Midbrain (tissue), 1 donor: ENCODE measurements at places on chromosomes 1 and 21.

- DNase-seq, result no peak
These were observed 451 bp downstream of the CHD5 start for GRCh38 chr1:6179564-6180175.

DNA sequence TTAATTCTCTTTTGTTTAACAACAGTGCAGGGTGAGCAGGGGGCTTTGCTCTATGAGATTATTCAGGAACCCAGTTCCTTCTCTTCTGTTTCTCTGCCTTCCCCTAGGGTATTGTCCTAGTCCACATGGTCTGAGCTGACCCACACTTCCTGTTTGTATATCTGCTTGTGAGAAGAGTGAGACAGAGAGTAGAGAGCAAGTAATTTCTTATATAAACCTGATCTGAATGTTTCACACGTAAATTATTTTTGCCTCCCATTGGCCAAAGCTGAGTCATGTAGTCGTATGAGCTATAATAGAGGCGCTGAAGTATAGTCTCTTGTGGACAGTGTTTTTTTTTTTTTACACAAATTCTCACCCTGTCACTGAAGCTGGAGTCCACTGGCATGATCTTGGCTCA, 134.2 kb upstream of the SERTAD4 start:
- DNase-seq, result no peak

DNA sequence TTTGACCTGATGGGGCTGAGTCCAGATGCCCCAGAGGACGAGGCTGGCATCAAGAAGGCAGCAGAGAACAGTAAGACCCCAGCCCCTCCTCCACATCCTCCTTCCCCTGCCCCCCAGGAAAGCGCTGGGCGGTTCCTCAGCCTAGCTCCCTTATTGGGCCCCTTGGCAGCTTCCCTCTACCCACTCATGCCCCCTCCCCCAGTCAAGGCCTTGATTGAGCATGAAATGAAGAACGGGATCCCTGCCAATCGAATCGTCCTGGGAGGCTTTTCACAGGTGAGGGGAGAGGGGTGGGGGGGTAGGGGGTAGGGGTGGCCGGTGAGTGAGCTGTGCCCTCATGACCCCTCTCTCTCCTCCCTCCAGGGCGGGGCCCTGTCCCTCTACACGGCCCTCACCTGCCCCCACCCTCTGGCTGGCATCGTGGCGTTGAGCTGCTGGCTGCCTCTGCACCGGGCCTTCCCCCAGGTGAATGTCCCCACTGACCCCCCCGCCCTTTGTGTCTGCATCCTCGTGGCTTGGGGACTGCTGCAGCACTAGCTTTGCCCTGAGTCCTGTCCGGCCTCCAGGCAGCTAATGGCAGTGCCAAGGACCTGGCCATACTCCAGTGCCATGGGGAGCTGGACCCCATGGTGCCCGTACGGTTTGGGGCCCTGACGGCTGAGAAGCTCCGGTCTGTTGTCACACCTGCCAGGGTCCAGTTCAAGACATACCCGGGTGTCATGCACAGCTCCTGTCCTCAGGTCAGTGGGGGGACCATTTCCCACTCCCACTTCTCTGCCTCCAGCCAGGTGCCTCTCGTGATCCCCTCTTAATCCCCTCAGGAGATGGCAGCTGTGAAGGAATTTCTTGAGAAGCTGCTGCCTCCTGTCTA, 3.2 kb downstream of the LYPLA2 start:
- DNase-seq, result no peak

DNA sequence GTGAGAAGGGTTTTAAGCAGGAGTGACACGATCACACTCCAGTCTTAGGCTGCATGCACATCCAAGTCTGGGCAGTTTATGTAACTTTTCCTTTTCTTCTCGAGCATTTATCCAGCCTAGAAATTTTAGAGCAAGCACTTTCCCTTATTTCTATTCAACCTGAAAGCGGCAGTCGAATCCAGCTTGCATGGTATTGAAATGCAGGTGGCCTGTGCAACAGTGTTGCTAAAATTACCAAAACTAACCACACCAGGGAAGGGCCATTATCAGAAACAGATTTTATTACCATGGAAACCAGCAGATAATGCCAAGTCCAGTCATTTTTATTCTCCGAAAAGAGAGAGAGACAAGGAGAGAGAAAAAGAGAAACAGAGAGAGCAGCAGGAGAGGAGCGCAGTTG, 179.9 kb upstream of the ZC3H12A start:
- DNase-seq, result no peak

DNA sequence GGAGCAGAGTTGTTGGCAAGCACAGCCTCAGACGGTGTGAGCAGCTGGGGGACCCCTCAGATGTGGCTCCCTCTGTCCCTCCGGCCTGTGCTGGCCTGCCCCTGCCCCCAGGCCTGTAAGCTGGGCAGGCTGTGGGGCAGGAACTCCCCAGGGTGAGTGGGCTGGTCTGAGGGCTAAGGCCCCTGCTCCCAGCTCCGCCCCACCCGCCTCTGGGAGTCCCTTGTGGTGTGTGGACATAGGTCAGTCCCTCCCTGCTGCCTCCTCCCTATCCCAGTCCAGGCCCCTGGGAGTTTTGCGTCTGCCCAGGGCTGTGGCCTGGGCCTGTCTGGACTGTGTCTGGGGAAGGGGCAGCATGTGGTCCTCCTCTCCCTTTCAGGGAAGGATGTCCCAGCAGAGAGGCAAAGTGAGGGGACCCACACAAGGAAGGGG, 3.6 kb upstream of the VWA1 start:
- DNase-seq, result peak; percentile 15

GRCh38 chr21:14263879-14264278, 47.9 kb downstream of the RBM11 start:
- no peak for DNase-seq

- no peak for DNase-seq
These were observed 17.7 kb upstream of the METTL13 start for GRCh38 chr1:171763764-171764163.

DNA sequence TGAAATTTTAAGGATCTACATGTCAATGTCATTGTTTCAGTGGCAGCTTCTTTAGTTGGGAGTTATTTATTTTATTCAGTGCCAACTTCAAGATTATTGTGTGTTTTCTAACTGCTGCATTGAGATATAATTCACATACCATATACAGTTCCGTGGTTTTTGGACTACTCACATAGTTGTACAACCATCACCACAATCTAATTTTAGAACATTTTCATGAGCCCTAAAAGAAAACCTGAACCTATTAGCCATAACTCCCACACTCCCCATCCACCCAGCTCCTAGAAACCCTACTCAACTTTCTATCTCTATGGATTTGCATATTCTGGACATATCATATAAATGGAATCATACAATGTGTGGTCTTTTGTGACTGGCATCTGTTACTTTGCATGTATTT, 220.0 kb downstream of the LRRC40 start:
- DNase-seq, result no peak

DNA sequence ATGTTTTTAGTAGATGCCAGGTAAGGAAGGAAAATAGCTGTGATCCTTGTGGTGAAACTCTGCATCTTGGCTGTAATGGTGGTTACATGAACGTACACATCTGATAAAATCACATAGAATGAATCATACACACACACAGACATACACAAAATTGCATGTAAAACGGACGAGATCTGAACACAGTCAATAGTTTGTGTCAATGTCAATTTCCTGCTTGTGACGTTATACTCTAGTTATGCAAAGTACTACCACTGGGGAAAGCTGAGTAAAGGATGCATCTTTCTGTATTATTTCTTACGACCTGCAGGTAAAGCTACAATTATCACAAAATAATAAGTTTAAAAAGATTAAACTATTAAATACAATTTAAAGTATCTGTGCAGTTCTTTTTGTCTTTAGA, 493.7 kb upstream of the ZP4 start:
- no peak for DNase-seq

DNA sequence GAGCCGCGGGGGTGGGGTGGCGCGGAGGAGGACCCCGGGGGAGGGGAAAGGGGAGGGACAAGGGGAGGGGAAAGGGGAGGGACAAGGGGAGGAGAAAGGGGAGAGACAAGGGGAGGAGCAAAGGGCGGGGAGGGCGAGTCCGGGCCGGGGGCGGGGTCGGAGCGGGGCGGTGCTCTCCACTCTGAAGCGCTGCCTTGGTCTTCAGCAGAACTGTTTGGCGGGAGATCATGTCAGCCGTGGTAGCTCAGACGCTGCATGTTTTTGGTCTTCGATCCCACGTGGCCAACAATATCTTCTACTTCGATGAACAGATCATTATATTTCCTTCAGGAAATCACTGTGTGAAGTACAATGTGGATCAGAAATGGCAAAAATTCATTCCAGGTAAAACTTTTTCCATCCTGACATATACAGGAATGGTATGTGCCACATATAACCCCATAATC, 420 bp downstream of the CFAP57 start:
- DNase-seq, result peak; percentile 91

DNA sequence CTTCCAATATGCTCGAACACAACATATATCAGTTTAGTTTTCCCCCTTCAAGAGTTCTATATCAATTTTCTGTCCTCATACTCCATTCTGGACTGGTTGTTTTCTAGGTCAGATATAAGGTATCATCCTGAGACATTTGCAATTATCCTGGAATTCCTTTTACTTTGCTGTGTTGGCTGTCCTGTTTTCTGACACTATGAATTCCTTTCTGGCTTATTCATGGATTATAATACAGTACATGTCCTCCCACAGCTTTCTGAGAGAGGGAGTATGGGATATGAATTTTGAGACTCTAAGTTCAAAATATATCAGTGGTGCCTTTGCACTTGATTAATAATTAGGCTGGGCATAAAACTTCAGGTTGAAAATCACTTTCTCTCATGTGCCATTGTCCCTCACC, 11.9 kb downstream of the PHTF1 start:
- DNase-seq, result no peak

GRCh38 chr1:112318698-112319370, 77.2 kb upstream of the CTTNBP2NL start:
- DNase-seq, result no peak

DNA sequence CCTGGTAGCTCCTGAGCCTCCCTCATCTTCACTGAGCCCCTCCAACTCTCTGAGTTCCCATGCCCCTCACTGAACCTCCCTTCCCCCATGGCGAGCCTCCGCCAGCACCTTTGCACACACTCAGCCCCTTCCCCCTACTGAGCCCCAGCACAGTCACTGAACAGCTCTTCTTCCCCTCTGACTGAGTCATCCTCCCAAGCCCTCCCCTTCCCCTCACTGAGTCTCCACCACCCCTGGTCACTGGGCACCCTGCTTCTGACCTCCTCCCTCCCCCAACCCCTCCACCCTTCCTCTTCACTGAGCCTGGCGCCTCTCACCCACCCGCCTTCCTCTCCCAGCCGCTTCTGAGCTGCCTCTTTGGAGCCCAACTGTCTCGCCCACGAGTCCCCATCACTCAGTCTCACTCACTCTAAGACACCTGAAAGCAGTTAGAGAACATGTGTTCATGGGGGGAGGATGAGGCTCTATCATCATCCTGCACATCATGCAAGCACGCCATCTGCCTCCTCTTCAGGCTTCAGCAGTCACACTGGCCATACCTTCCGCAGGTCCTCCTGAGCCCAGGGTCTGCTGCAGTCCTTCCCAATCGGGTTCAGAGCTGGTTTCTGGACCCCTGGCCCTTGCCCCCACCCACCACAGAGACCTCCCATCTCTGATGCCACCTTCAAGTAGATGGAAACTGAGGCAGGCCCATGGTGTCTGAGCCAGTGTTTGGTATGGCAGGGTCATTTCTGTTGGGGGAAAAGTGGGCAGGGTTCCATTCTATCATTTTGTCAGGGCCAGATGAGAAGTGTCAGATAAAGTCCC, 2.0 kb upstream of the TRNP1 start:
- no peak for DNase-seq

GRCh38 chr1:244011786-244012185, 39.3 kb upstream of the ZBTB18 start:
- peak; percentile 37 for DNase-seq

GRCh38 chr1:192303029-192303428, 13.8 kb upstream of the RGS21 start:
- no peak for DNase-seq
